Naive thymus-derived CD8-positive, alpha-beta T cell (primary cell): ENCODE measurements at places on chromosomes 1 and 21. TPM values are rescaled to one million over a fixed set of nuclear protein-coding genes. Genes with fewer than 3 reads are reported as not detected.

GRCh38 chr1:38026592-38027200 lies 14.2 kb downstream of the UTP11 start:
- DNase-seq, result no peak

The PAX7 gene
- total RNA-seq, result not detected

The TLR5 gene
- 1.2 TPM for total RNA-seq

The MX2 gene
- 114 TPM for total RNA-seq

The KIAA1614 gene
- total RNA-seq, result 0.33 TPM

The MIXL1 gene
- not detected for total RNA-seq

The PEAR1 gene
- total RNA-seq, result not detected
